Esophagus mucosa (tissue), 1 donor: ENCODE measurements at places on chromosomes 3 and 15. TPM values are rescaled to one million over a fixed set of nuclear protein-coding genes. Genes with fewer than 3 reads are reported as not detected.

GRCh38 chr3:5348229-5348902 is 160.9 kb downstream of the EDEM1 start:
- no peak for ATAC-seq

GRCh38 chr3:146830231-146830630 is 225.1 kb upstream of the PLSCR5 start:
- no peak for ATAC-seq

DNA sequence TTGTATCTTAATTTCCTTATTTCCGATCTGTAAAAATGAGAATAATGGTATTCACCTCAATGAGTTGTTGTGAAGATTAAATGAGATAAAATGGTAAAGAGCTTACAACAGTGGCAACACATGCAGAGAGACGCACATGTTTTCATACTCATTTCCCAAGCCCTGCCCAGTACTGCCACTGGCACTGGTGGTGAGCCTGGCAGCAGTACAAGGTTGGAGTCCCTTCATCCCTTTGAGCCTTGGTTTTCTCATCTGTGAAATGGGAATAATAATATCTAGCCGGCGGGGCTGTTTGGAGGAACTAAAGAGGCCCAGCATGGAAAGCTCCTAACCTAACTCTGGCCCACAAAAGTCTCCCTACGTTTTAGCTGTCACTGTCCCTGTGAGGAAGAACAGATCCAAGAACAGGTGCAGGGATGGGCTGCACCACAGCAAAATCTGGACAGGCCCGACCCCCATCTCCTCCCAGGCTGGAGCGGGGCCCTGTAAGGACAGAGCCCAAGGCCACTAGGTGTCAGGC is 866 bp upstream of the CD276 start:
- peak; percentile 8 for ATAC-seq

GRCh38 chr3:152480282-152480953 is 211.7 kb downstream of the MBNL1 start:
- ATAC-seq: no peak

- ATAC-seq: peak; percentile 85
These were observed 376 bp downstream of the KPNA4 start for GRCh38 chr3:160564949-160565441.

DNA sequence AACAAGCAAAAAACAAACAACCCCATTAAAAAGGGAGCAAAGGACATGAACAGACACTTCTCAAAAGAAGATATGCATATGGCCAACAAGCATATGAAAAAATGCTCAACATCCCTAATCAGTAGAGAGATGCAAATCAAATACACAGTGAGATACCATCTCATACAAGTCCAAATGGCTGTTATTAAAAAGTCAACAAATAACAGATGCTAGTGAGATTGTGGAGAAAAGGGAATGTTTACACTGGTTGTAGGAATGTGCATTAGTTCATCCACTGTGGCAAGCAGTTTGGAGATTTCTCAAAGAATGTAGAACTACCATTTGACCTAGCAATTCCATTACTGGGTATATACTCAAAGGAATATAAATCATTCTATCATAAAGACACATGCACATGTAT is 44.5 kb downstream of the RIOX2 start:
- ATAC-seq: no peak

DNA sequence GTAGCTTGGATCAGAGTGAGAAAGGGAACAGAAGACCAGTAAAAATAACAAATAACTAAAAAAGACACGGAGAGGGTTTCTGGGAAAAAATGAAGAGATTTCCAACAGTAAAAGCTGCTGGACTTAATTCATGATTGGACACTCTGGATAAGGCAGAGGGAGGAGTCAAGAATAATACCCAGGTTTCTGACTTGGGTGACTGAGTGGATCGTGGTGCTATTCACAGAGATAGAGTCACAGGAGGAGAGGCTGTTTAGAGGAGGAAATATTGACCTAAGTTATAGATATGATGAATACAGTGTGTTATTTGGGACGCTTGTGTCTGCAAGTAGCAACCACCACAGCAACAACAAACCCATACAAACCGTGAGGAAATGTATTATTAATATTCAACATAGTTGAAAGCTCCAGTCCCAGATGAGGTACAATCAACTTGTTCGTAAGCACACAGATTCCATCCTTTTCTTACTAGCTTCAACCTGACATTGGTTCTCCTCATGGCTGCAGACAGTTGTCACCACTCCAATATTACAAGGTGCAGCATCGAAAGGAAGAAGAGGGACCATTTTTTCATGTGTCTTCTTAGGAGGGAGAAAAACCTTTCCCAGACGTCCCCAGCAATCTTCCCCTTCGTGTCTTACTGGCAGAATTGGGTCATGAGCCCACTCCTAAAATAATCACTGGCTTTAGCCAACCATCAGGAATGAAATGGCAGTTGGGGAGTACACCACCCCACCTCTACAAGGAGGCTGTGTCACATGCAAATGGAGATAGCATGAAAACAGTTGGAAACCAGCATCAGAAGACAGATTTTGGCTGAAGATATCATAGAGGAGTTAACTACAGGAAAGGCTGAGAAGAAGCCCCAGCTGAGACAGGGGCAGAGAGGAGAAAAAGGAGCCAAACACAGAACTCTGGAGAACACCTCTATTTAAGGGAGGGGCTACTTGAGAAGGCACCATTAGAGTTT is 387.8 kb downstream of the SHQ1 start:
- no peak for ATAC-seq

GRCh38 chr3:61574854-61575253 is 13.5 kb downstream of the PTPRG start:
- peak; percentile 32 for ATAC-seq

DNA sequence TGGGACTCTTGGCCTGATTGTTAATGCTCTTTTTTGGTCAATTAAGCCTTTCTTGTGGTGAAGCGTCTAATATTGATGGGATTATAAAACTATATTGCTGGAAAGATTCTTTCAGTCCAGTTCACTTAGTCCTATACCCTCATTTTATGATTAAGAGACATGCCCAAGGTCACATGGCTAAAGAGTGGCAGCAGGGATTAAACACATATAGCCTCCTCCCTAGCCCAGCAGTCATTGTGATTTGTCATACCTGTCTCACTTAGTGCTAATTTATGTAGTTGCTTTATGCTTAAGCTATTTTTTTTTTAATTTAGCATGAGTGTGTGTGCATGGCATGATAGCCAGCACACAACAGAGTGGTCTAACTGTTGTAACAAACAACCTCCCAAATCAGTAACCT is 9.5 kb downstream of the PARP14 start:
- ATAC-seq: peak; percentile 83

GRCh38 chr3:49662720-49663413 is 11.3 kb upstream of the APEH start:
- ATAC-seq: no peak

DNA sequence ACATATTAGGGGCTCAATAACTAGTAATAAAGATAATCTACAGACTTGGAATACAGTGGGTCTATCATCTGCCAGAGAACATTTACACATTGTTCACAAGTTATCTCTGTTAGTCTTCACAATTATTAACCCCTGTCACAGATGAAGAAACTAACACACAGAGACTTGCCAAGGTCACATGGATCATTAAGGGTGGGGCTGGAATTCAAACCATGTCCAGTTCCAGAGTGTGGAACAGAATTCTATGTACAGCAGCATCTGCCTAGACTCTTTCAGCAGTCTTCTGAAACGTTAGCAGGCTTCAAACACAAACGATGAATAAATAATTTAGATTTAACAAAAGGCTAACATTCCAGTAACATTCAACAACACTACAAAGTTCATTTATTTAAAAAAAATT is 673.9 kb upstream of the NR2F2 start:
- no peak for ATAC-seq

DNA sequence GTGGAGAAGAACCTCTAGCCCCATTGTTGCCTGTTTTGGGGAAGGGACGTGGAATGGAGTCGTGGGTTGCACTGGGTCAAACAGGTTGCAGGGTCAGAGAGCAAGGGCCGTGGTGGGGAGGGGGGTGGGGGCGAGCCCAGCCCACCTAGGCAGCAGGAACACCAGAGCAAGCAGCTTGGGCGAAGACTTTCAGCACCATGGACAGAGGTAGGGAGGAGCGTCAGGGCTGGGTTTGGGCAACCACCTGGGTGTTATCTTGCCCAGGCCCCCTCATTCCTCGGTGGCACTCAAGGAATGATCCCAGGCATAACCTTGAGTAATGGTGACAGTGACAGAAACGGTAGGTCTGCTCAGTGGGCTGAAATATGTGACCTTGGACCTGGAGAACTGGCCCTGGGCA is 45.9 kb upstream of the TMEM115 start:
- no peak for ATAC-seq

DNA sequence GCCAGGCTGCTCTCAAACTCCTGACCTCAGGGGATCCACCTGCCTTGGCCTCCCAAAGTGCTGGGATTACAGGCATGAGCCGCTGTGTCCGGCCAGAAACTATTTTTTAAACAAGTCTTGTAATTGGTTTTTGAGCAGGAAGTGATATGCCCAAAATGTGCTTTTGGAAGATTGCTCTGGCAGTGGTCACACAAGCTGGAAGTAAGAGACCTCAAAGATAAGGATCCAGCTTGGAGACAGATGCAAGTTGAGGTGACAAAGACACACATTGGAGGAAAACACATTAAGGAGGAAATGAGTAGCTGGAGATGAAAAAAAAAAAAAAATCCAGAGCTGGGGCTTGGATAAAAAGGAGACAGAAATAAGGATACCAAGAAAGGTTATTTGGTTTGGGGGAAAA is 6.3 kb downstream of the TM4SF18 start:
- no peak for ATAC-seq

DNA sequence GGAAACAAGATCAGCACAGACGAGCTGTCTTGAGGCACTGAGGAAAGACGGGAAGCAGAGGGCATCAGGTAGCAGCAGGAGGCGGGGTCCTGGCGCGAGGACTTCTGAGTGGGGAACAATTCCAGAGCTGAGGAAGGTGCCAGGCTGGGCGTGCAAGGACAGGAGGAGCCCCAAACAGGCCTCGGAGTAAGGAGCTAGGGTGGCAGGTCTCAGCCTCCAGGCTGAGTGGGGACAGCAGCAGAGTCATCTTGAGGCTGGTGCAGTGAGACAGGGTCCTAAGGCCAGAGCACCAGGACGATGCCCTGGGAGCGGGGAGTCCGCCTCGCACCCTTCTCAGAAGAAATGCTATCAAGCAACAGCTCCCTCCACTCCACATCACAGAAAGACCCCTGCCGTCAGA is 78.4 kb downstream of the PCSK6 start:
- ATAC-seq: no peak

DNA sequence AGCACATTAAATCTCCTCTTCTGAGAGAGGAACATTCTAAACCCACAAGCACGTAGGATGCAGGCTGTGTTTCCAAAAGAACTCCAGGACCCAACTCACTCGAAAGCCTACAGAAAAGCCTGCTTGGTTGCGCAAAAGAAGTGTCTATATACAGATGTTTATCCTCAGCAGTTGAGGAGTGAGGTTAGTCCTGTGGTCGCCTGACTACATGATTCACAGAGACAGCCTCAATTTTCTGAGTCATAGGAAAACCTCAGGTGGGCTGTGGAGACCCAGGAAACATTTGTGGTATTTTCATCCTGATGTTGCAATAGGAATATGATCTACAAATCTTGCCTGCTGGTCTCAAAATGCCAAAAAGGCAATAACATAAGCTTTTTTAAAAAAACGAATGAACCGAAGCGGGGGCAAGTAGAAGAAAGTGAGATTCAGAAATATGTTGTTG is 183.8 kb upstream of the THRB start:
- ATAC-seq: no peak

SLC9C1 gene
- not detected for total RNA-seq

CHRNA7 gene
- 0.76 TPM for total RNA-seq

IRAK2 gene
- 6.0 TPM for total RNA-seq

WDR49 gene
- total RNA-seq: 0.16 TPM

GOLGA6L6 gene
- not detected for total RNA-seq

MASP1 gene
- total RNA-seq: 1.6 TPM

IVD gene
- 14.7 TPM for total RNA-seq

DLEC1 gene
- total RNA-seq: 0.08 TPM

CHRFAM7A gene
- total RNA-seq: not detected
